ENCODE measurements at places on chromosomes 7 and 10.

DNA sequence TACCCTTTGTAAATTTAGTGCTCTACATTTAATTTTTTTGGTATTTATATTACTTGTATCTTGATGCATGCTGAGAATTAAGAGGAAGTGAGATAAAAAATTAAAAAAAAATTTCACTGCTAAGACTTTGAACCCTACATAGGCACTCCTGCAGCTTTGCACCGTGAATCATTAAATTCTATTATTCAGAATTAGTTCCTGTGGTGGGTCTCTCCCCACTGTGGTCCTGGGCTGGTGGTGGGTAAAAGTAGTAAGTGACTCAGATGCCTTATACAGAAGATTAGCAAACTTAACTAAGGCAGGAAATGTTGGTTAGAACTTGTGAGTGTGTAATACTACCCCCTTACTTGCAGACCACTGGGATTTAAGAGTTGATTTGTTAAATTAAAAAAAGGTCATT is 72.6 kb downstream of the AP3M1 start:
- peak; percentile 57 for DNase-seq

GRCh38 chr10:12841426-12841825 is 160.1 kb downstream of the CCDC3 start:
- no peak for DNase-seq

GRCh38 chr10:46787321-46787615 is 124.0 kb upstream of the PTPN20 start:
- DNase-seq = peak; percentile 82

- DNase-seq = no peak
These were observed 26.1 kb downstream of the PRKCQ start for GRCh38 chr10:6553937-6554336.

GRCh38 chr7:106623853-106624252 is 37.1 kb downstream of the CCDC71L start:
- DNase-seq = peak; percentile 95

GRCh38 chr10:92830478-92831389 is 17.6 kb upstream of the EXOC6 start:
- no peak for DNase-seq

DNA sequence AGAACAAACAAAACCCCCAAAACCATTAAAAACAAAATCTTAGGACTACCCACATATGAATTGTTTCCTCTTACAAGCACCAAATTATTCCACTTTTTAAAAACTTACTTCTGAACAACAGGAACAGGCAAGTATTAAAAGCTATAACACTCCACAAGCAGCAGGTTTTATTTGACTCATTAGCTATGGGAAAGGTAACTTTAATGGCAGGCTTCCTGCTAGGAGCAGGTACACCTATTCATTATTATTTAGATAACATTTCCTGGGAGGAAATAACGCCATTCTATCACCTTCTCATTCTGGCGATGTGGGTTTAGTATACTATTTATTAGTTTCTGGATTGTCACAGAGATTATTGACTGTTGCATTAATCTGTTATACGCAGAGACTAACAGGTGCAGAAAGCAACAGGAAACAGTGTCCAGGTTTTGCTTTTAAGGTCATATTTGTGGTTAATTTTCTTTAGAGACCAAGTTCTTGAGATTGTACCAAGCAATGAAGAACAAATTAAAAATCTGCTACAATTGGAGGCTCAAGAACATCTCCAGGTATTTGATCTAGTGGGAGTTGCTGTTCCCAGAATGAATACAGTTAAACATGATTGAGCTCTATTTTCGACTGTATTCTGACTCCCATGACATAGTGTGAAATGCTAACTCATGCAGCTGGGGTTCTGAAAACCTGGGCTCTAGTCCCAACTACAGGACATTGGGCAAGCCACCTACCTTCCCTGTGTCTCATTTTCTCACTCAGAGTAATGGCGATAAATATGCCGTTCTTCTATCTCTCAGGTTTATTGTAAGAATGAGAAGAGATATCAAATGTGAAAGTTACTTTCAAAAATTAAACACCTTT is 2.0 kb downstream of the CPA2 start:
- no peak for DNase-seq

GRCh38 chr10:61332581-61332980 is 120.6 kb downstream of the TMEM26 start:
- no peak for DNase-seq

DNA sequence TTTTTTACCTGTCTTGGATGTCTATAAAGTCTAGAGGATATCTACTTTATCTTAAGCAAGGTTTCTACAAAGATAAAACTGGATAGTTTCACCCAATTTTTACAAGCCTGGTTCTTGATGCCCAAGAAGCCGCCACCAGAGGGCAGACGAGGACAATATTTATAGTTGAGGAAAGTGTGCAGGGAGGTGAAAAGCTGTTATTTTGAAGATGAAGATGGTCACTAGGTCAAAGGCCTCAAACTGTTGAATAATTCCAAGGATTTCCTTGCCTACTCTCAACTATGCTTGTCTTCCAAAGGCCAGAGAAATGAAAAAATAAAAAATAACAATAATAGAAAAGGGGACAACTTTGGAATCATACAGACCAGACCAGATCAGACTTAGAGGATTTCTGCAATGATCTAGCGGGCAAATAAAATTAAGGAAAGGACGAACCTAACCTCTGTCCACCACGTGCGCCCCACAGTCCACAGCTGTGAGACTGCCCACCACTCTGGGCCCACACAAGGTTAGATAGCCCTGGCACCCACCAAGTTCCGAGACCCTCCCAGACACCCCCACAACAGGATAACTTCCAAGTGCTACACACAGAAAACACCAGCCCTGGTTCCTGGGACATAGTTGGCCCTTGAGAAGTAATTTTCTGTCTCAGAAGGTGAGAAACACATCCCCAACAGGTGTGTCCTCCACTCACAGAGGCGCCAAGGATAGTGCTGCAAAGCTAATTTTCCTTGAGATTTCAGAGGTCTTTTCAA is 2.8 kb downstream of the PKD1L1 start:
- DNase-seq = peak; percentile 77

- no peak for DNase-seq
These were observed 32.2 kb downstream of the KCNH2 start for GRCh38 chr7:150945853-150946420.

GRCh38 chr7:85829176-85829575 is 642.3 kb upstream of the SEMA3D start:
- no peak for DNase-seq

- no peak for DNase-seq
These were observed 901.8 kb upstream of the ZWINT start for GRCh38 chr10:57262892-57263291.

GRCh38 chr7:141276031-141276430 is 202.2 kb downstream of the TMEM178B start:
- no peak for DNase-seq

- no peak for DNase-seq
These were observed 69.4 kb downstream of the CAMK1D start for GRCh38 chr10:12418725-12419261.

All from GM23248 (cell line).